ENCODE measurements at places on chromosomes 2 and 18.

- DNase-seq: no peak
Observed at GRCh38 chr2:18345848-18346247, 214.6 kb downstream of the RDH14 start.

DNA sequence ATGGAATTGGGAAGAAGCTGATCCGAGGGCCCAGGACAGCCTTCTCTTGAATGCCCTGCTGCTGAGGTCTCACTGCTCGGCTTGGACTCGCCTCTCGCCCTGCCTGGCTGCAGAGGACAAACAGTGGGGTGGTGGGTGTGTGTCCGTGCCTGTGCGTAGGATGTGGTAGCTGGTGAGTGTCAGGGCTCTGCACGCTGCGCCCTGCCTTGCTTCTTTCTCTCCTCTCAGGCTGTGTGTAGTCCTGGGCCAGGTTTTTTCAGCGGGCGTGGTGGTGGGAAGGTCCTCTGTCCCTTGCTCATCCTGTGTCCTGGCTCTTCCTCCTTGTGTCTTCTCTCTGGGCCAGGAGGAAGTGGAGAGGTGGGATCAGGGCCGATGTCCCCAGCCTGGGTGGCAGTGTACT is 44.8 kb downstream of the RRM2 start:
- no peak for DNase-seq

- DNase-seq: no peak
Observed at GRCh38 chr18:23311351-23312121, 141.6 kb upstream of the RIOK3 start.

GRCh38 chr2:84849271-84849952 is 31.5 kb downstream of the TRABD2A start:
- DNase-seq: no peak

DNA sequence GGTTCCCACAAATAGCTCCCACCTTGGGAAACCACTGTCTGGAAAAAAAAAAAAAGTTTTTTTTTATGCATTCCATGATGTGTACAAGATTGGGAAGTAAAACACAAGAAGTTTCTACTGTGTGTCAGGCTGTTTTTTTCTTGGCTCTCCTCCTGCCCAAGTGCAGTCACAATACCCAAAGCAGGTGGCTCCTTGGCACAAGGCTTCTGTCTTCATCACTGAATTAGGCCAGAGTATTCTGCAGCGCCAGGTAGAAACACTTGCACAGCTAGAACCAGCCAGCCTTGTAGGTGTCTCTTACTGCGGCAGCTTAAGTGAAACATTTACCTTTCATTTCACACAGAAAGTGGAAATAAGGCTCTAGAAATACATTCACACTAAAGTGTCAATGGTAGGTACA is 23.8 kb upstream of the MAL start:
- no peak for DNase-seq

GRCh38 chr18:38284972-38285371 is 719.4 kb upstream of the CELF4 start:
- no peak for DNase-seq

DNA sequence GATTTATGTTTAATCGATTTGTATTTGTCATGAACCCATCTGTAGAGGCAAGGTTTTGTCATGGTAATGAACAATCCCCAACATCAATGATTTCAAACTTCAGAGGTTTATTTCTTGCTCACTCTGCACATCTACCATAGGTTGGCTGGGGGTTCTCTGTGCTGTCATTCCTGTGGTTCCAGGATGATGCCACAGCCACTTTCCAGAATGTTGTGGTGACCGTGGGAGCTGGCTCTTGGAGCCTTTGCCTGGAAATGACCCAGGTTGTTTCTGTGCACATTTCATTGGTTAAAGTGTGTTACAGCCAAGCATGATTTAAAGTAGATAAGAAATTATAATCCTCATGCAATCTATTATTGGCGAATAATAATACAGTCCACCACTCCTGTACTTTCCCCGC is 28.2 kb upstream of the EPAS1 start:
- DNase-seq: no peak

GRCh38 chr2:13921245-13921644 is 711.3 kb upstream of the LRATD1 start:
- DNase-seq: no peak

- DNase-seq: no peak
Observed at GRCh38 chr18:74567822-74568221, 29.8 kb upstream of the ZNF407 start.

DNA sequence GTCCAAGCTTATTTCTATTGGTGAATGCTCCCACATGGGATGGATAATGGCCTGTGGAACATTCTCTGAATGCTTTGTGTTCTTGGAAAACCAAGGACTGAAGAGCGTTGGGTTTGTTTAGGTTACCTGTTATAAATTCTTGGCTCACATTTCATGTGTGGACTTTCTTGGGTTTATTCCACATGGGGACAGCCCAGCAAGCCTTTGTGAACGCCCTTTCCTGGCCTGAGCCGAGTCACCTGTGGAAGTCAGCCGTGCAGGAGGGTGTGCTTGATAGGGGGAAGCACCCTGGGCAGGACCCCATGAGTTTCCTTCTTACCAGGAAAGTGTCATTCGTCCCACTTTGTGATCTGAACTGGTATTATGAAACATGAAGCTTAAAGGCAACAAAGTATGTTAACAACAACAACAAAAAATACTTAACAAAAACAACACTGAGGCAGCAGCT is 4.1 kb downstream of the RAB31 start:
- DNase-seq: no peak

- DNase-seq: no peak
Observed at GRCh38 chr2:71545572-71546274, 92.4 kb downstream of the DYSF start.

DNA sequence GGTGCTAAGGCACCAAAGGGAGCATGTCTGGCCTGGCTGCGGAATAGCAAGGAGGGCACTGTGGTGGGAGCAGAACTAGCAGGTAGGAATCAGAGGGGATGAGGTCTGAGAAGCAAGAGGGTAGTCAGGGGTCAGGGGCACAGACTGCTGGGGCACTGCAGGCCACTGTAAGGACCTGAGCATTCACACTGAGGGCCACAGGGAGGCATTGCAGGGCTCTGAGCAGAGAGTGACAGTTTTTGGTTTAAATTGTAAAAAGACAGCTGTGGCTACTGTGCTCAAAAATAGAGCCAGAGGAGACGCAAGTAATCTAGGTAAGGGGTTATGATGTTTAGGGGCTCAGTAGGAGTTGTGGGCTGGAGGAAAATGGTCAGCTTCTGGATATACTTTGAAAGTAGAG is 41.5 kb downstream of the ARHGAP25 start:
- DNase-seq: no peak

DNA sequence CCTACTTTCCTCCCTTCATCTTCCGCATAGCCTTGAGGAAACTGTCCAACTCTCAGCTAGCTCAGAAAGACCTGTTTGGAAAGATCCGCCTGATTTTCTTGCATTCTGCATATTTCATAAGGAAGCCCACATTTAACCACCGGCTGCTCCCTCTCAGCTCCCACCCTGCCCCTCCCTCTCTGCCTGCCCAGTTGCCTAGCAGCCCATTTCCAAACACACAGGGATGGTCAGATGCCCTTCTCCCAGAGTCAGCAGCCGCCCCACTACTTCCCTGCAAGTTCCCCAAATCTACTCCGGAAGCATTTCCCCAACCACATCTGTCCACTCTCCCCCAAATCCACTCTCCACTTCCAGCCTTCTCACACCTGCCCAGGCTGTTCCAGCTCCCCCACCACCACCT is 96.0 kb downstream of the TNS1 start:
- no peak for DNase-seq

DNA sequence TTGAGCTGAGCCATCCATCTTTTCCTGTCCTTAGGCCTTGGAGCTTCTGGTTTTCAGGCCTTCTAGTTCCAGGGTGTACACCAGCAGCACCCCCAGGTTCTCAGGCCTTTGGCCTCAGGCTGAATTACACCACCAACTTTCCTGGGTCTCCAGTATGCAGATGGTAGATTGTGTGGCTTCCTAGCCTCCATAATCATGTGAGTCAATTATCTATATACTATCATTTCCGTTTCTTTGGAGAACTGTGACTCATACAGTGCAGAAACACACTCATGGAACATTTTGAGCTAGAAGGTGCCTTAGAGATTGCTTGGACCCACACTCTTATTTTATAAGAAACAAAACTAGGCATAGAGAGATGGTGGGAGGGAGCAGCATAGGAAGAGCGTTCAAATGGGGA is 167.4 kb downstream of the NCK2 start:
- no peak for DNase-seq

DNA sequence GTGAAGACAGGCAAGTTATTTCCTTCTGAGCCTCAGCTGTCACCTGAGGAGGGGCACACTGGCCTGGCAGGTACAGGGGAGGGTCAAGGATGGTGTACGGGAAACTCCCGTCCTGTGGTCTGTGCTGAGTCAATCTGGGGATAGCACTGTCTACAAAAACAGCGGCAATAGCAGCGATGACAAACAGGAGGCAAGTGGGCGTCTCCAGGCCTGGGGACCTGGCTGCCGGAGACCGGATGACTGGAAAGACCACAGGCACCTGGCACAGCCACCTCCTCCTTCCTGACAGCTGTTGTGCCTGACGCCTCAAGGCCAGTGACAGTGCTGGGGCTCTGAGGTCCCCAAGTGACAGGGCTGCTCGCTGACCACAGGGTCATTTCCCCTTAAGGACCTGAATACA is 202.1 kb upstream of the HS6ST1 start:
- no peak for DNase-seq

DNA sequence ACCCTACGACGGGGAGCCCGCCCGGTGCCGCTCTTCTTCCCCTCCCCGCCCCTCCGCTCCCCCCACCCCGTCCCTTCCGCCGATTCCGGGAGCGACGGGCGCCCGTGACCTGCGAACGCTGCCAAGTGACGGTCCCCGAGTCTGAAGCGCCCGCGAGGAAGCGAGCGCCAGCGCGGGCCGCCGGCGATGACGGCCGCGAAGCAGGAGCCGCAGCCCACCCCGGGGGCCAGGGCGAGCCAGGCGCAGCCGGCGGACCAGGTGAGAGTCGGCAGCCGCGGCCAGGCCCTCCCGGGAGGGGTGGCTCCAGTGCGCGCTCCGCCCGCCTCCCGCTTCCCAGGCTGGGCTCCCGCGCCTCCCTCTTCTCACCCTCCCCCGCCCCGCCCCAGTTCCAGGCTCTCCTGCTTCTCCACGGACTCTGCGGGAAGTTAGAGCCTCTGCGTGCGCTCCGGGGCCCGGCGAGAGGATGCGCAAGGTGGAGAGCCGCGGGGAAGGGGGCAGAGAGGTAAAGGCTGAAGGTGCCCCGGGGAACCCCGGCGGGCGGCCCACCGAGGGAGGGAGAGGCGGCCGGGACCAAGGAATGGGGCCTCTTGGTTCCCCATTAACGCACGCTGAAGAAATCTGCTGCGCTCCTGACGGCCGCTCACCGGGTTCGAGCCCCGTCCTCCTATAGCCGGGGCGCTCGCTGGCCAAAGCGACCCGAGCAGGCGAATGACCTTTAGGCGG is 719.5 kb downstream of the DPP10 start:
- DNase-seq: no peak

GRCh38 chr2:58186501-58186900 is 54.6 kb downstream of the FANCL start:
- no peak for DNase-seq
